ENCODE measurements at places on chromosomes 3 and 15.

- DNase-seq, result no peak
These were observed 61.0 kb upstream of the ST3GAL6 start for GRCh38 chr3:98702166-98702565.

GRCh38 chr3:54122324-54123002 is at the start of gene CACNA2D3:
Gene CACNA2D3, plus strand, starts transcription at chr3:54122552.
- no peak for DNase-seq

DNA sequence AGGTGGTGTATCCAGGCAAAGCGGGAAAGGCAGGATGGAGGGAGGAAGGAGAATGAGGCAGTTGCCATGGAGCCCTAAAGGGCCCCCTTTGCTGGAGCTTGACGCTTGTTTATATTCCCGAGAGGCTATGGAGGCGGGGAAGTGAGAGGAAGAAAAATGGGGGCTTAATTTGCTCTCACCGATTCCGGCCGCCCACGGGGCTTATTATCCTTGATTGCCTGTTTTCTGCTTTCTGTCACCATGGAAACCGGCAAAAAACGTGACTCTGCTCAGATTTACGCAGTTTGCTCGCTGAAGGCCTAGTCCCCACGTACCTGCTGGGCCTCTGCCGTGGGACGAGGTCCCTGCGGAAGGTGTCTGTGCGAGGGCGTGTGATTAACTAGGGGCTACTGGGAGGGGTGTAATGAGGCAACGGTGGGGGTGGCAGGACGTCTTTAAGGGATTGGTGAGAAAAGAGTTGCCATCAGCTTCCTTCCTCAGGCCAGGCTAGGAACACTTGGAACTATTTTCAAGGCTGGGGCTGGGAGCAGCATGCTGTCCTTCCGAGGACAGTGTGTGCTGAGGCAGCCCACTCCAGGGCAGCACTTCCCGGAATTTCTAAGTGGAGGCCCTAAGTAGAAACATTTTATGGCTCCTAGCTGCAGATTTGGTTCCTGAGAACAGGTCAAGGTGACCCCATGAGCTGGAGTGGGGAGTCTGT is 110.8 kb upstream of the NDN start:
- DNase-seq, result no peak

DNA sequence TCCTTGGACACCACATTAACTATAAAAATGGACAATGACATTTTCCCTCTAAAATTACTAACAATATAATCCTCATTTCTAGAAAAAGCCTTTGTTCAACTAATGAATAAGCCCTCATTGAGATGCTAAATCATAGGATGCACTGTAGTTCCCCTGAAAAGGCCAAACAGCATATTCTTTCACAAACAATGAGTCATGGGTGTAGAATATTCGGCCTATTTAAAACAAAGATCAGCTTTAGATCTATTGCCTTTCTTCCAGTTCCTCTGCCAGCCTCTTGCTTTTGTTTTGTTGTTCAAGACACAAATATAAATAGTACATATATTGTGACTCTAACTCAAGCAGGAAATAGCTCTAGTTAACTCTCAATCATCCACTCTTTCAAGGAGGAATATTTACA is 82.5 kb downstream of the ADAM10 start:
- DNase-seq, result no peak

- no peak for DNase-seq
These were observed 170.6 kb downstream of the TJP1 start for GRCh38 chr15:29651476-29652233.

DNA sequence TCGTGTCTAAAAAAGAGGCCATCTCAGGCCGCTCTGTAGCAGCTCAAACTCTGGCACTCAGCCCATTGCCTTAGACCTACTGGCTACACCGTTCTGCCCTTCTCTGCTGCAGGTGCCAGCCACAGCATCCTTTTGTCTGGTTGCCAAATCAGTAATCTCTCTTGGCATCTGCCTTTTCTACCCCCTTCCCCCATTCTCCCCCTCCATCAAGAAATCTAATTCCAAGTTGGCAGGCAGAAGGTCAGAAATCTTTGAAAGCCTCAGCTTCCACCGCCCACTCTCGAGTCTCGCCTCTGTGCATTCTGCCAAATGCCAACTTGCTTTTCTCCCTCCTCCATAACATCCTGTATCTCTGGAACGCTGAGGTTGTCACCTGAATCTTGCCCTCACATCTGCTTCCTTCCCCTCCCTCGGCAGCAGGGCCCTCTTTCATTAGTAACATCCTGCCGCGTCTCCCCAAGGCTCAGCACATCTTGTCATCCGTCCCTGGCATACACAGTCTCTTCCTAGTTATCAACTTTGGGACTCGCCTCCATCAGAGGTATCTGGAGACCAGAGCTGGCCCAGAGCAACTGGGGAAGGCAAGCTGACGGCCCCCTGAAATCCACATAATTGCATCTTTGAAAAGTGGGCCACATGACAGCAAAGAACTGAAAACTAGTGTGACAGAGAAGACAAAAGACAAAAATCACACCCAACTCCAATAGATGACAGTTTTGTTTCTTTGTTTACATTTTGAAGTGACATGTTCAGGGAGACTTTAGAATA is 312.0 kb upstream of the CCDC54 start:
- peak; percentile 47 for DNase-seq

- DNase-seq, result no peak
These were observed 508.0 kb downstream of the FOXP1 start for GRCh38 chr3:71075494-71075893.

DNA sequence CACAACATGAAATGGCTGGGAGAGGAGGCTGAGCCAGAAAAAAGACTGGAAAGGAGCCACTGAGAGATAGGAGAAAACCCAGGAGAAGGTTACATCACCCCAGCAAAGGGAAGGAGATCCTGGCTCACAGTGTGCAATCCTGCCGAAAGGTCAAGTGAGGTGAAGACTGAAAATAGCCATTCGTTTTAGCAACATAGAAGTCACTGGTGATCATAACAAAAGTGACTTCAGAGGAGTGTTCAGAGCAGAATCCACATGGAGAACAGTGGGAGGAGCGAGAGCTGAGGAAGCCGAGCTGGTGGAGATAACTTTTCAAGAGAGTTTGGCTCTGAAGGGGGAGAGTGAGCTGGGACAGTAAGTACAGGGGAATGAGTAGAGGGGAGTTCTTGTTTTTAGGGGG is 5.4 kb upstream of the HEG1 start:
- no peak for DNase-seq

DNA sequence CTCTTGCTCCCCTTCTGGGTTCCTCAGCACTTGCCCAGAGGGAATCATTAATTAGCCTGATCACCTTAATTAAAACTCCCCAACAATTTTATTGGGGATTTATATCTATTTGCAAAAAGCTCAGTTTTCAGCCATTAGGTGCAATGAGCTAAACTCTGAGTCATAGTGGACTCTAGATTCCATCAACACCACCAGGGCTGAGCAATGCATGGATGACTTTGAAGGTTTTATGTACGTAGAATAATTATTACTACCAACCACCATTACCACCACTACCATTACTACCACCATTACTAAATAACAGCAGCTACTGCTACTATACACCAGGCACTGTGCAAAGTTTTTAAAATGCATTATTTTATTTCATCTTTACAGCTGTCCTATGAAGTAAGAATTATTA is 81.2 kb downstream of the ZNF621 start:
- no peak for DNase-seq

GRCh38 chr3:139679220-139679775 is 1.5 kb upstream of the NMNAT3 start:
- DNase-seq, result no peak

DNA sequence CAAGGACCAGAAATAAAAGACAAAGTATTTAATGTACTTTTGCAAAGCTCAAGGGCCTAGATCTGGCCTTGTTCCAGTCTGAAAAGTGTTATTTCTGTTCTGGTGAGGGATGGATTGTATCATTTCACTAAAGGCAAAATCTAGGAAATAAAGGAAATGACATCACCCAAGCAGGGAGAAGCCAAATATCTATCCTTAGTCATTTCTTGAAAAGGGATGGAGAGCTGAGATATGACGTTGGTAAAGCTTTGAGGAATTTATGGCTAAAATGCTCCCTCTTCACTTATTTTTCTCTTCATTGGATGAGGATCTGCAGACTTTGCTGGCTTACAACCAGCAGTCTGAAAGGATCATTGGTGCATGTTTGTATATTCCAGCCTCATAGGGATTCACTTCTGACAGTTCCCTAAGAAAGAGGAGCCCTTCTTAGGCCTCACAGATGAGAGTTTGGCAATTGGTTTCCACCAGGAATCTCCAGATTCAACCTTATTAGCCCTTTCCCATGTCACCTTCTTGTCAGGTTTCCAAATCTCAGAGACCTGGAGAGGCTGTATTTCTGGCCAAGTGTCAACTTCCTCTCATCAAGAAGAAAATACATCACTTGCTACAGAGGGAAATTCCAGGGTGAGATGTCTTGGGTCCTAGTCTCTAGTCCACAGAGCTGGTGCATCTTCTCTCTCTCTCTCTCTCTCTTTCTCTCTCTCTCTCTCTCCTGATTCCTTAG is 93.7 kb upstream of the BOC start:
- no peak for DNase-seq

GRCh38 chr3:135895106-135895733 is 70.3 kb upstream of the PPP2R3A start:
- peak; percentile 78 for DNase-seq

DNA sequence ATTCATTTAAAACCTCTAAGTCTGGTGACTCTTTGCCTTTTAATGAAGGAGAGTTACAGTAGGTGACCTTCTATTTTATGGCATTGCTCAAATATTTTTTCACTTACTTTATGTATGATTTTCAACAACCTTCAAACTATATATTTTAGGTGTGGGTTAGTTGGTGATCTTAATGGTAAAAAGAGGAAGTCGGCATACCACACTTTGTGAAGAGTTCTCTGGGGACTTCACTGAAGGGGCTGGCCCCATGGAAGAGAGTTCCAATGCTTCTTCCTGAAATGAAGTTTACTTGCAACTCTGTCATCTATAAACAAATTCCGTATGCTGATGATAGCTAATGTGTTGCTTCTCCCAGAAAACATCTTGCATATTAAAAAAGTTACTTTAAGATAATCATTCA is 647.0 kb upstream of the SGO1 start:
- no peak for DNase-seq

GRCh38 chr3:87045473-87045872 is 54.5 kb upstream of the VGLL3 start:
- no peak for DNase-seq

DNA sequence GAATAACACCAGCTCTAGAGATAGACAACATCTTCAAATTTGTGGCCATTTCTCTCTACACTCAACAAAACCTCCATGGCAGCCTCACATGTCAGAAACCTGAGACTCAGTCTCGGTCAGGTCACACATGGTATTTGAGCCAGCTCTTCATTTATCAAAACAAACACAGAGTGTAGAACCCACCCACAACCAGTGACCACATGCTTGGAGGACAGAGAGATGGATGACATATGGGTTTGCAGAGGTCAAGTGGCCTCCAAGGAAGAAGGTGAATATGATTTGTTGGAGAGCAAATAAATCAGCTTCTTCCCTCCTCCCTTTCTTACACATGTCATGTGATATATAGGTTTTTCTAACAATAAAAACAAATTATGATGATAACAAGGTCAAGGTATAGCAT is 278.1 kb upstream of the LRTM1 start:
- no peak for DNase-seq

- no peak for DNase-seq
These were observed 620 bp upstream of the ANP32A start for GRCh38 chr15:68821190-68821840.

DNA sequence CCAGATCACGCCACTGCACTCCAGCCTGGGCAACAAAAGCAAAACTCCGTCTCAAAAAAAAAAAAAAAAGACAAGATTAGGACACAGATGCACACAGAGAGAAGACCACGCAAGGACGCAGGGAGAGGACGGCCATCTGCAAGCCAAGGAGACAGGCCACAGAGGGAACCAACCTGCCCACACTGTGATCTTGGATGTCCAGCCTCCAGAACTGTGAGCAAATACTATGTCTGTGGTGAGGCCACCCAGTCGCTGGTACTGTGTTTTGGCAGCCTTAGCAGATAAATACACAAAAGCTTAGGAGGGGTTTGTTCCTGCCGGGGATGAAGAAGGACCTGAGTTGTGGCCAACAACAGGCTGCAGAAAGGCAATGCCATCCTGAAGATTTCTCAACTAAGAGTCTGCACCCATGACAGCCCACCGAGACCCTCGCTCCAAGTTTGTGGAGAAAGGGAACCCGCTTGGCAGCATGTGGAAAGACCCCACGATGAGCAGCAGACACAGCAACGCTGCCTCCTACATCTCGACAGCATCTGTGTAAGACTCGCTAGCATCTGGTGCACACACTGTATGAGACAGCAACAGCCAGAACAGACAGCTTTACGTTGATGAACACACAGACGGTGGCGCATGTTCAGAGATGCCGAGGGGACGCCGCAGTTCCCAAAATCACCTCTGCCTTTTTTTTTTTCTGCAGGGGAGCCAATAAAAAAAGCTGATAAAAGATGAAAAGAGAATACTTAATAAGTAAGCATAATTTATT is 13.7 kb downstream of the CYFIP1 start:
- peak; percentile 37 for DNase-seq

DNA sequence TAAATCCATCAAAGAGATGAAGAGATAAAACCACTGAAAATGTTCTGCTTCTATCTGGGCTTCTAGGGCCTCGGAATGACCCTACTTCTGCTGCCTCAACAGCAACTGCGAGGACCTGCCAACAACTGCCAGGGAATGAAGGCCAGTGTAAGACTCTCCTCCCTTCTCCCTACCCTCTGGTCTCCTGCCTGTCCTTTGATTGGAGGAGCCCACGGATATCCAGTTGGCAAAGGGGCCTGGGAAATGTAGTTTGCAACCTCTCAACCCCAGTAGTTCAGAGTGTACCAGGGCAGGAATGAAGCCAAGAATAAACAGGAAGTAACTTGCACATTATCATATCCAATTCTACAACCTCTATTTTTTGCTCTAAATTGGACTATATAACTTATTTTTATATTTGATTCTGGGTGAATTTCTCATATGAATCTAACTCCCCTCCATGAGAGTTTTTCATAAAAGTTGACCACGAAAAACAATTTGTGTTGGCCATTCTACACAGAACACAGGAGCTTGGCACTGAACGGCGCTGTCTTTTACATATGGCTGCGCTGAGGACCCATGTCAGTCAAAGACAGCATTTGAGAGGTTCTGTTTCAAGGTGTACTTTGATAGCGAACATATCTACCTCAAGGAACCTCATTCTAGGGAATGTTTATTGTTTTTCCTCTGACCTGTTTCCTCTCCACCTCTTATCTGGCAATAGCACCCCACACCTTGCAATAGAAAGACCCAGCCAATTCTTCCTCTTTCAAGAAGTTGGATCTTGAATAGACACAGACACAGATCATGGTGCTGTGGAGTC is 91.1 kb upstream of the RNF7 start:
- DNase-seq, result peak; percentile 16

DNA sequence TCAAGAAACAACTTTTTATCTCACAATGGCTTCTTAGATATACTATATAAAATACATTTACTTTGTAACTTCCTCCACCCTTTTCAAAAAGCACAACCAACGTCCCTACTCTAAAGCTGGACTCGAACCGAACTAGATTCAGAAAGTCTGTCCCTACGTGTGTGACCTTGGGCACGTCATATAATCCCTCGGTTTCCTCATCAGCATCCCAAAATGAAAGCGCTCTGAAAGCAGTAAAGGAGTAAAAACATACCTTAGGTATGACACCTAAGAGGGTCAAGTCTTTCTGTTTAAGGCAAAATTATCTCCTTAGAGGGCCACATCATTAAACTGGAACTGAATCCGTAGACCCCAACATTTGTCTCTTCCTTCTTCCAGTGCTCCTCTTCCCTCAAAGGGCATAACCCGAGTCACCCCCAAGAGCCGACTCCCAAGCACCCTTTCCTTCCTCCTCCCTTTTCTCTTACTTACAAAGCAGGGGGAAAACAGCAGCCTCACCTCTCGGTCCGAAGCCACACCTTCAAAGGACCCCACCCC is 663 bp downstream of the PDCD10 start:
- no peak for DNase-seq

Measured in NCI-H1694 treated with DMSO at 0.1 percent for 48 hours (cell line).